ENCODE measurements at places on chromosomes 12 and 14.

DNA sequence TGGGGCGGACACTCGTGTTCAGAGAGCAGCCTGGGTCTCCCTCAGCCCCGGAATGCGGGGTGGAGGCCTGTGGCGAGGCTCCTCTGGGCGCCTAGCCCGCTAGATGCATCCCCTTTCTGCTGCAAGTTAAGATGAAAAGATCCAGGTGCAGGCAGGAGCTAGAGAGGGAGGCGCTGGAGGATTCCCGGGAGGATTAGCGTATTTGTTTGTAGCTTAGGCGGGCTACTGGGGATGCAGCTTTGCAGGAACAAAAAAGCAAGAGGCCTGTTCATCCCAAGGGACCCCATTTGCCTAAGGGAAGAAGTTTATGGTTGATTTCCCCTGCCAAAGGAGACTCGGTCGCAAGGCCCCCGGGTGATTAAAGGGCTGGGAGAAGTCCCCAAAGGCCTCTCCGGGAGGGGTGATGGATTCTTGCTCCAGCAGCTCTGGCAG, 824 bp downstream of the CCDC177 start:
- no peak for DNase-seq

DNA sequence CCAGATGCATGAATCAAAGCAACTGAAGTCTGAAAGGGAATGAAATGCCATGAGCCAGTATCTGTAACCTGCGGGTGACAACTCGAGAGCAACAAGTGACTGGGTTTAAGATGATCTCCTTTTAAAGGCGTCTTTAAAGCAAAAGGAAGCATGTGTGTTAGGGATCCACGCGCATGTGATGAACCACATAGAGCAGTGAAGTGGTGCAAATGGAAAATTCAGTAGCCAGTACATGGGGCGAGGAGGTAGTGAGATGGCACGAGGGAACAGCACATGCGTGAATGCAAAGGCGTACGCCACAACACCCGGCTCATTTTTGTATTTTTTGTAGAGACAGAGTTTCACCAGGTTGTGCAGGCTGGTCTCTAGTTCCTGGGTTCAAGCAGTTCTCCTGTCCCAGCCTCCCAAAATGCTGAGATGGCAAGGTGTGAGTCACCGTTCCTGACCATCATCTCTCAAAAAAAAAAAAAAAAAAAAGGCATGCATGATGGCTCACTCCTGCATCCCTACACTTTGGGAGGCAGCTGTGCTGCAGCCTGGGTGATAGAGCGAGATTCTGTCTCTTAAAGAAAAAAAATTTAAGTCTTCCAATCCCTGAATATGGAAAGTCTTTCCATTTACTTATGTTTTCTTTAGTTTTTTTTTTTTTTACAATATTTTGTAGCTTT, 24.6 kb upstream of the BCL7A start:
- DNase-seq = no peak

GRCh38 chr12:5905757-5906156, 39.3 kb downstream of the ANO2 start:
- no peak for DNase-seq

DNA sequence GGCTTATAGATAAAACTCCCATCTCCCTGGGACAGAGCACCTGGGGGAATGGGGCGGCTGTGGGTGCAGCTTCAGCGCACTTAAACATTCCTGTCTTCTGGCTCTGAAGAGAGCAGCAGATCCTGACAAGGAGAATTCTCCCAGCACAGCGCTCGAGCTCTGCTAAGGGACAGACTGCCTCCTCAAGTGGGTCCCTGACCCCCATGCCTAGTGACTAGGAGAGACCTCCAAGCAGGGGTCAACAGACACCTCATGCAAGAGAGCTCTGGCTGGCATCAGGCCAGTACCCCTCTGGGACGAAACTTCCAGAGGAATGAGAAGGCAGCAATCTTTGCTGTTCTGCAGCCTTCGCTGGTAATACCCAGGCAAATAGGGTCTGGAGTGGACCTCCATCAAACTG, 28.1 kb upstream of the CD163L1 start:
- DNase-seq = peak; percentile 49

DNA sequence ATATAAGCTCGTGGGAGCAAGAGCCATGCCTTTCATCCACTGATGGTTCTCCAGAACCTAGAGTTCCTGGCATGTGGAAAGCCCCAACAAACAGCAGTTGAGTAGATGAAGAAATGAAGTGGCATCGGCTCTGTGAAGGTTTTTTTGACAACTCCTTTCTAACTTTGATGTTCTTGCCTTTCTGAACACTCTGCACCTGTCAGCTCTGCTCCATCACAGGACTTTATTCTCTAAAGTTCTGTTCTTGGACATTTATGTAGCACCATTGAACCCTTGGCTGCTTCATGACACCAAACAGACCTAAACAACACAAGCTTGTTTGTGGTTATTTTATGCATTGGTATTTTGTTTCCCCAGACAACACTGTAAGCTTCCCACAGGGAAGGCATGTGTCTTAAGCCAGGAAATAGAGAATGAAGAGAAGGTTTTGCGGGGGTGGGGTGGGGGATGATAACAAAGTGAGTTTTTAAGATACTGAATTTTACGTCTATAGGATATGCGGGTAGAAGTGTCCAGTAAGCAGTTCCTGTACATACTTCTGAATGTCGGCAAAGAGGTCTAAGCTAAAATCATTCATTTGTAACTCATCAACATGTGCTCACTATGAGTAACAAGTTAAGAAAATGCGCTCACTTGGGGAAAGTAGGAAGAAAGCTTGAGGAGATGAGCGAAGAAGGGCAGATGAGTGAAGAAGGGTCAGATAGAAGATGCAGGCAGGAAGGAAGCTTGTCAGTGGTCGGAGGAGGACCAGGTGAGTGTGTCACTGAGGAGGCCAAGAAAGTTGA, 146.0 kb upstream of the PLEKHG7 start:
- no peak for DNase-seq

- DNase-seq = no peak
These were observed 663.8 kb upstream of the FOXG1 start for GRCh38 chr14:28102814-28103213.

Measured in spleen (tissue), 13 donors.